ENCODE measurements at places on chromosomes 7 and 10.
A peak's percentile ranks its signal among the peaks of the same experiment; 100 is the strongest.

- DNase-seq = no peak
Observed at GRCh38 chr10:30656233-30656632, 26.7 kb upstream of the LYZL2 start.

GRCh38 chr7:17679458-17679857 is 260.8 kb downstream of the SNX13 start:
- no peak for DNase-seq

- DNase-seq = no peak
Observed at GRCh38 chr10:128125944-128126764, at the start of gene MKI67. TSS of gene MKI67 (minus strand) at chr10:128126423. CDS start at chr10:128125667, 756 bp downstream.

GRCh38 chr10:52213321-52213752 is 100.7 kb upstream of the DKK1 start:
- no peak for DNase-seq

DNA sequence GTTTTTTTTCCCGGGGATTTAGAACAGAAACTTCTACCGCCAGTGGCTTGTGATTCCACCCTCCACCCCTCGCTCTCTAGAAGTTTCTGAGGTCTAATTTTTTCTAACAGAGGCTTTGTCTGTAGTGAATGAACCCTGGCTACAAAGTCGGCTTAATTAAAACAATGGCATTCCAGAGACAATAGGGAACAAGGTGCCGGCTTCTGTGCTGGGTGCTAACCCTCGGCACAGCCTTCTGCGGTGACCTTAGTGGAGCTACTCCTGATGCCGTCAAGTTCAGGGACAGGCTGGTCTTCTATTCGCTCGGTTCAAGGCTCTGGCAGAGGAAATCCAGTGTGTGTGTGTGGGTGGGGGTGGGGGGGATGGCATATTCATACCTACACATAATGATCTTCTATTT is 32.1 kb upstream of the ENO4 start:
- DNase-seq = peak; percentile 32

GRCh38 chr10:103733045-103733419 is 122.3 kb downstream of the SH3PXD2A start:
- no peak for DNase-seq

GRCh38 chr10:30160271-30160982 is 101.0 kb upstream of the JCAD start:
- no peak for DNase-seq

GRCh38 chr10:30784897-30785605 is 155.5 kb upstream of the LYZL2 start:
- DNase-seq = no peak

DNA sequence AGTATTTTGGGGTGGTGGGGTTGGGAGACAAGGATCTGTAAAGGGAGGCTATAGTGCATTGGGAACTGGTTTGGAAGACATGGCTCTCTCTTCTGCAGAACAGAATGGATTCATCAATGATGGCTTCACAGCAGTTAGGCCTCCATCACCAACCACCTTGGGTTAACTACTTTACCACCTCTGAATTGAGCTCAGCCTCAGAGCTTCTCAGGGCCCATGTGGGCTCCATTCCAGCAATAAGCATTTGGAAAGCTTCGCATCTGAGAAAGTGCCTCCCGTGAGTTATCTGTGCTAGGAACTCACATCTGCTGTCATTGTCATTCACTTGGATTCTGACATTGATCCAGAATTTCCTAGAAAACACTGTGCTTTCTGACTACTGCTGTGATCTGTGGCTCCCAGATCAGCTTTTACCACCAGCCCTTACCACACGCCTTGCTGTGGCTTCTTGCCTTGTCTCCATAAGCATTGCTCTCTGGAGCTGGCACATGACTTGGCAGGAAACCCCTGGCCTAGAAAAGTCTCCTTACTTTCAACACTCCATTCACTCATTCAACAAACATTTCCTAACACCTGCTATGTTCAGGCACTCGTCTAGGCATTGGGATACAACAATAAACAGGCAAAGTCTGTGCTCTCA is 70.7 kb upstream of the ADO start:
- no peak for DNase-seq

- DNase-seq = no peak
Observed at GRCh38 chr7:135877805-135878204, 99.4 kb downstream of the MTPN start.

DNA sequence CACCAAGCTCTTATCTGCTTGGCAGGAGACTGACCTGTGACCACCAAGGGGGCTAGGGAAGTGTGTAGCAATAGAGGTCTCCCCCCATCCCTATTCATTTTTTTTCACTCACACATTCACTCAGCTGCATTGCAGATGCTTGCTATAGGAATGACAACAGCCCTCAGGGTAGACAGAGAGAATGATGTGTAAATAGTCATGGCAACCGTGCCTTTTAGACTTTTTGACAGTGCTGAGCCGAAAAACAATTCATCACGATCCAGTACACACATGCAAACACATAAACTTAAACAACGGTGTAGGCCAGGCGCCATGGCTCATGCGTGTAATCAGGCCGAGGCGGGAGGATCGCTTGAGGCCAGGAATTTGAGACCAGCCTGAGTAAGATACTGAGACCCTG is 7.6 kb upstream of the ELN start:
- no peak for DNase-seq

GRCh38 chr7:91424371-91424770 is 160.1 kb downstream of the FZD1 start:
- DNase-seq = no peak

GRCh38 chr7:93883917-93884345 is 6.6 kb downstream of the TFPI2 start:
- no peak for DNase-seq

DNA sequence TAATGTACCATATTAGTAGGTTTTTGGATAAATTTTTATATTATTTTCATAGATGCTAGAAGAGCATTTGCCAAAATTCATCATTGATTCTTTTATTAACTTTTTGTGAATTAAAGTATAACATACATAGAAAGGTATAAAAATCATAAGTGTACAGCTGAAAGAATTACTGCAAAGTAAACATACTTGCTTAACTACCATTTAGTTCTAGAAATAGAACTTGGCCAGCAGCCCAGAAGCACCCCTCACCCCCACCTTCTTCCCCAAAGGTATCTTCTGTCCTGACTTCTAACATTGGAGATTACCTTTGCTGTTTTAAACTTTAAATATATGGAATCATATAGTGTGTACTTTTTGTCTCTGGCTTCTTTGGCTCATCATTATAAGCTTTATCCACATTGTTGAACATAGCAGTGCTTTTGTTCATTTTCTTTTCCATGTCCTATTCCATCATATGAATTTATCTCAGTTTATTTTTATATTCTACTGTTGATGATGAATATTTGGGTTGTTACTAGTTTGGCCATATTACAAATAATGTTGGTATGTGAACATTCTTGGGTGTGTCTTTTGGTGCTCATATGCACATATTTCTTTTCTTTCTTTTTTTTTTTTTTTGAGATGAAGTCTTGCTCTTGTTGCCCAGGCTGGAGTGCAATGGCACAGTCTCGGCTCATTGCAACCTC is 142.8 kb downstream of the ADK start:
- no peak for DNase-seq

DNA sequence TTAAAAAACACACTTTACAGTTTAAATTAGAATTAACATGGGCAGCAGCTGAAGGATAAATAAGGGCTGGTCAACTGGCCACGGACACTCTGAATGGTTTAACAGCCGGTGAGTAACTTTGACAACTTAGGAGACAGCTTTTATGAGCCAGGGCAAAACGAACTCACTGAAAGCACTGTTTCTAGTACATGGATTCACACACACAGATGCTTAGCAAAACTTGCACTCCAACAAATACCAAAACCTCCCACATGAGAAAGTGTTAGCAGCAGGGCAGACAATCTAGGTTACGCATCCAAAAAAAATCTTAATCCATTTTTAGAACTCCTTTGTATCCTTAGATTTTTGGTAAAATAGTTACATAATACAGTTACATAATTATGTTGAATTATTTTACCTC is 486.4 kb downstream of the PHTF2 start:
- no peak for DNase-seq

- no peak for DNase-seq
Observed at GRCh38 chr7:98841179-98841997, 28.4 kb downstream of the TMEM130 start.

DNA sequence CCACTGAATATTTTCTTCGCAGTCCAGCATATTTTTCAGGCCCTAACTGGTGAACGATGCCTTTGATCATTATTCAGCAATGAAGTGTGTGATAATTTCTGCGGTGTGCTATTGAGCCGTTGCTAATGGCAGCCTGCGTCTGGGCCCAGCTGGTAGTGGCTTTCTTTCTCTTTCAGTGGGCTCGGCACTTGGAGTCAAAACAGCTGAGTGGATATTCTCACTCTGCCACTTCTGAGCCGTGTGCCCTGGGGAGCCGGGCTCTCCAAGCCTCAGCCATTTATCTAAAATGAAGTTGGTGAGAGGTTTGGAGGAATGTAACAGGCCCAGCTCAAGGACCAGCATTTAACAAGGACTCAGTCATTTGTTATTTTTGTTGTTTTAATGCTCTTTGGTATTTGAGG is 87.5 kb upstream of the IFRD1 start:
- no peak for DNase-seq

- DNase-seq = no peak
Observed at GRCh38 chr10:114635797-114636550, 22.1 kb downstream of the ABLIM1 start.

- DNase-seq = no peak
Observed at GRCh38 chr10:102918817-102919245, 737 bp downstream of the CNNM2 start.

- no peak for DNase-seq
Observed at GRCh38 chr7:70810558-70811139, 321.3 kb upstream of the GALNT17 start.

- no peak for DNase-seq
Observed at GRCh38 chr10:26970667-26971066, 109.9 kb upstream of the ABI1 start.

All from vagina (tissue), 2 donors.